ENCODE measurements at places on chromosomes 7 and 10.

GRCh38 chr10:131816157-131816775 is 84.5 kb upstream of the PPP2R2D start:
- DNase-seq: no peak

GRCh38 chr10:31152421-31153135 is 120.9 kb upstream of the ZNF438 start:
- DNase-seq: no peak

GRCh38 chr10:78254013-78254412 is 220.3 kb downstream of the RPS24 start:
- DNase-seq: no peak

GRCh38 chr10:22712956-22713852 is 1.2 kb downstream of the PIP4K2A start:
- DNase-seq: peak; percentile 67

- no peak for DNase-seq
Observed at GRCh38 chr7:144090667-144091066, 4.6 kb downstream of the OR2A12 start.

DNA sequence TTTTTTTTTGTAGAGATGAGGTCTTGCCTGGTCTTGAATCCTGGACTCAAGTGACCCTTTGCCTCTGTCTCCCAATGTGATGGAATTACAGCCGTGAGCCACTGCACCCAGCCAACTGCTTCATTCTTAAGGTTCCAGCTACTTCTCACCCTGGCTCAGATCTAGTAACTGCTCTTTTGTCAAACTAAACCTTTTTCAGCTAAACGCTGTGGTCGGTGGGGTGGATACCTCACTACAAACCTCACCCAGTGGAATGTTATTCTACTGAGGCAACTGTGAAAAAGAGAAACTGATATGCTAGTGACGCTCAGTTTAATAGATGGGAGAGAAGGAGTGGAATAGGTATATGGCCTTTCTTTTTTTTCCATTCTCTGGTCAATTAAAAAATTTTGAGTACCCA is 1.7 kb upstream of the MRLN start:
- no peak for DNase-seq

GRCh38 chr7:142797391-142798377 is 26.9 kb downstream of the PRSS2 start:
- peak; percentile 65 for DNase-seq

GRCh38 chr10:88089498-88089897 is 226.1 kb downstream of the PTEN start:
- DNase-seq: no peak

DNA sequence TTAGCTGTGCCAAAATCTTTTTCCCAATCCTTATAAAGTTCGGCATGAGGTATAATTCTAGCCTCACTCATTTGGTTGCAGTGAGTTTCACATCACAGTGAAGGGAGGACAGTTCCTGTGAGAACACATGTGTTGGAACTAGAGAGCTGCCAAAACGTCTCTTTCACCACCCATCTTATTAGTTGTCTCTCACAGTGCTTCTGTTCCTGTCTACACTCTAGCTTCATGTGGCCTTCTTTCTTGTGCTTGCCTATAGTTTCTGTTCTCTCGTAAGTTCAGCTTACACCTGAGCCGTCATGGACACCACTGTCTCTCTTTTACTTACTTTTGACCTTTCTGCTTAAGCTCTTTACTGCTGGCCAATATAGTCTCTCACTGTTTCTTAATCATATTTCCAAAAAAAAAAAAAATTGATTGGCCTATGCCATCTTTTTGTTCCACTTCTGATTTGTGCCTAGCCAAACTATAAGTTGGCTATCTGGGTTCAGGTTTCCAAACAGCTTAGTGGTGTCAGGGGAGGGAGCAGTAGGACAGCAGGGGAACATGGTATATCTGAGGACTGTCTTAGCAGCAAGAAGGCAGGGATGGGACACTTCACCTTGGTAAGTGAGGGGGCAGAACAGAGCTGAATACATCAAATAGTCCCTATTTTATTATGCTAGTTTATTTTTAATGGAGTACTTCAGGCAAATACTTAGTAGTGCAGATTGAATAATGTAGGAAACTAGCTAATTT is 38.0 kb downstream of the ZNRF2 start:
- no peak for DNase-seq

GRCh38 chr10:14645239-14645960 is 129.3 kb downstream of the FAM107B start:
- peak; percentile 7 for DNase-seq

DNA sequence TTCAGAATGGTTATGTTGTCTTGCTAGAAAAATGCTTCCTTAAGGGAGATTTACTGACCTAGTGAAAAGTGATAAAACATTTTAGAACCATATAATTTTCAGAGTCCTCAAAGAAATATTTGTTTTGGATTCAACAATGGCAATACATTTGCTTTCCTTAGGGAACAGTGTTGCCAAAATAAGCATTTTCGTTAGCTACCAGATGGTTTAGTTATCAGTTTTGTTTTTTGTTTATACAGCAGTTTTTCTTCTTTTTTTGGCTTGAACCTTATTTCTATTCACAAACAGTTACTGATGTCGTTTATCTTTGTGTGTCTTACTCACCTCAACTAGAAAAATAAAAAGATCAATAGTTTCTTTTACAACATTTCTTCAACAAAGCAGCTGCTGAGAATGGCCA is 48.6 kb downstream of the EXOC4 start:
- no peak for DNase-seq

DNA sequence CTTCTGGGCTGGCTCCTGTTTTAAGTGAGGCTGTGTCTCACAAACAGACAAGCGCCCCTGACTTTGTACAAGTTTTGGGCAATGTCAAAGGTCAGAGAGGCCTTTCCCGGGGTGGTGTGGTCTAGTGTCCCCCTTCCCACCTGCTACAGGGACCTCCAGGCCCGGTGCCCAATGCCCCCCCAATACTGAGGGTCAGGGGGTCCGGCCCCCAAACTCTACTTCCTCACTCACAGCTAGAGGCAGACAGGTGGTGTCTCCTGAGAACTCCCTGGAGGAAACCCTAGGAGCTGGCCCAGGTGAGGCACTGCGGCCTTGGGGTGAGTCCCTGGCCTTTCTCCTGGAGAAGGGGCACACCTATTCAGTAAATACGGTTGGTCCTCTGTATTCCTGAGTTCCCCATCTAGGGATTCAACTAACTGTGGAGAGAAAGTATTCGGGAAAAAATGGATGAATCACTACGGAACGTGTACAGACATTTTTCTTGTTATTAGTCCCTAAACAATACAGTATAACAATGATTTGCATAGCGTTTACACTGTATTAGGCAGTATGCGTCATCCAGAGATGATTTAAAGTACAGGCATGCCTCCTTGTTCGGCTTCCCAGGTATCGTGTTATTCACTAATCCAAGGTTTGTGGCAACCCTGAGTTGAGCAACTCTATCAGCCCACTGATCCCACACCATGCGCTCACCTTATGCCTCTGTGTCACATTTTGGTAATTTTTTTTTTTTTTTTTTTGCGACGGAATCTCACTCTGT is 308.1 kb downstream of the WDR37 start:
- DNase-seq: no peak

DNA sequence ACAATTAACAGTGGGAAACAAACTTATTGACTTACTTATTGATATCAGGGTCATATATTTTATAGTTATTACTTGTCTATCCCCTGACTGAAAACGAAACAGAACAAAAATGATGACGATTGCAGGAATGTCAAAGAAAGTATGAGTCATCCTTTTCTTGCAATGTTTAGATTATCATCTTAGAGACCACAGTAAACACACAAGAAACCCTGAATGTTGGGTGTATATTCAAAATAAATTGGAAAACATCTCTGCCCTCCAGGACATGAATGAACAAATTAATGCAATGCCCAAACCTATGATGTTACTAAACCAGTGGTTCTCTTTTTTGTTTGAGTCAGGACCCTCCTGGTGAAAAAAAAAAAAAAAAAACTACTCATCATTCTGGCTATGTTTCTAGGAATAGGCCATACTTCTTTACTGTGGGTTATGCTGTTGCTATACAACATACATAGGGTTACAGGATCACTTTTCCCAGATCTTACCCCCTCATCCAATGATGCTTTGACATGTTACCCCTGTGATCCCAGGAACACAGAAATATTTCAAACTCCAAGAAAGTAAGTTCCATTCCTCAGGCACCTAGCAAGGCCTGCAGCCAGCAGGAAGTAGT is 623.4 kb upstream of the IGFBP3 start:
- no peak for DNase-seq

- no peak for DNase-seq
Observed at GRCh38 chr7:142760071-142760642, 10.6 kb upstream of the PRSS2 start.

DNA sequence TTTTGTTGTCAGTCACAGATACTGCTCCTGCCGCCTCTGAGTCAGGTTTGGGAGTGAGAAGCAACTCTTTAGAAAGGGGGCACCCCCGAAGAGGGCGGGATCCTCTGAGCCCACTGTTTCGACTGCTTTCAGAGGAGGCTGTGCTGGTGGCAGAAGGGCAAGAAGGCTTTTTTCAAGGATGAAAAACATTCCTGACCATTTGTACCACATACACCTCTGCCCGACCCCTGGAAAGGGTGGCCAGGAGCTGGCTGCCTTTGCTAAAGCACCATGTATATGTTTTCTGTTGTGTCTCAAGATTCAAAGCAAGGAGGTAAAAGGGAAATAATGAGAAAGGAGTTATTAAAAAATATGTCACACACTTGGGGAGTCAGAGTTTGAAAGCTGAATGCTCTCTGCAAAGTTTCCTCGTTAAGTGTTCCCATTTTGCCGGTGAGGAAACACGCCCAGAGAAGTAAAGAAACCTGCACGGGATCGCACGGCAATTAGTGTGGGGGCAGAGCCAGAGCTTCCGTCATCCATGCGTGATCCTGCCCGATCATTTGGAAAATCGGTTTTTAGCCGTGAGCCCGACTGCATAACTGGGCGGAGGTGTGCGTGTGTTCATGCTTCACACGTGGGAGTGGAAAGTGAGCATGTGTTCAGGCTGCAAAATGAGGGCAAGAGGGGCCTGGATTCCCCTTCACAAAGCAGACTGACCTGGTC is 163.2 kb downstream of the ADAM12 start:
- DNase-seq: no peak

Data from stimulated activated effector memory CD8-positive, alpha-beta T cell treated with anti-CD3 and anti-CD28 coated beads, Interleukin-12 subunit alpha, Interleukin-12 subunit beta, amount 100 ng/mL, for 72 hours (primary cell).